ENCODE measurements at places on chromosomes 11 and 22.
A peak's percentile ranks its signal among the peaks of the same experiment; 100 is the strongest.

- peak; percentile 35 for DNase-seq
Observed at GRCh38 chr11:17163736-17164135, 44.0 kb downstream of the PIK3C2A start.

DNA sequence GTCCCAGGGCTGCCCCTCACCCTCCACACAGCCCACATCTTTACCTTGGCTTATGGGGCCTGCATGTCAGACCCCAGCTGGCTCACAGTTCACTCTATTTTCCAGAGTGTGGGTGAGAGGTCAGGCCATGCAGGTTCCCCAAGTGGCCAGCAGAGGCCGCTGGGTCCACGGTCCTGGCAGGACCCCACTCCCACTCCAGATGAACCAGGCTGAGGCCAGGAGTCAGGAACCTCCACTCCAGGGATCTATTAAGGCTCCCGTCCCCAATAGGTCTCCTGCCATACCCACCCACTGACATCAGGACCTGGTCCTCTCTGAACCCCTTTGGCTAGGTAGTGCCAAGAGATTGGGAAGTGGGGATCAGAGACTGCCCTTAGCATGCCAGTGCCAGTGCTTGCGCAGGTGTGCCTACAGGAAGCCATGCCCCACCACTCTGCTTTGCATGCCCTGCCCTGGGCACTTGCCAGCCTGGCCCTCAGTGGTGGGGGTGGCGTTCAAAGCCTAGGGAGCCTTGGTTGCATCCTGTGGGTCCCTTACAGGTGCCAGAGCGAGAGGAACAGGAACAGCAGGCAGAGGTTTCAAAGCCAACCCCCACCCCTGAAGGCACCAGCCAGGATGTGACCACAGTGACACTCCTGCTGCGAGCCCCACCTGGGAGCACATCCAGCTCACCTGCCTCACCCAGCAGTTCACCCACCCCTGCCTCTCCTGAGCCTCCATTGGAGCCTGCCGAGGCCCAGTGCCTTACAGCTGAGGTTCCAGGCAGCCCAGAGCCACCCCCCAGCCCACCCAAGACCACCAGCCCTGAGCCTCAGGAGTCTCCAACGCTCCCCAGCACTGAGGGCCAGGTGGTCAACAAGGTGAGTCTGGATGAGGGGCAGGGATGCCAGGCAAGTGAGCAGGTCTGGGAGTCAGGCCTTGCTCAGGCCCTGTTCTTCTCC is 8.3 kb downstream of the SMTN start:
- peak; percentile 56 for DNase-seq

DNA sequence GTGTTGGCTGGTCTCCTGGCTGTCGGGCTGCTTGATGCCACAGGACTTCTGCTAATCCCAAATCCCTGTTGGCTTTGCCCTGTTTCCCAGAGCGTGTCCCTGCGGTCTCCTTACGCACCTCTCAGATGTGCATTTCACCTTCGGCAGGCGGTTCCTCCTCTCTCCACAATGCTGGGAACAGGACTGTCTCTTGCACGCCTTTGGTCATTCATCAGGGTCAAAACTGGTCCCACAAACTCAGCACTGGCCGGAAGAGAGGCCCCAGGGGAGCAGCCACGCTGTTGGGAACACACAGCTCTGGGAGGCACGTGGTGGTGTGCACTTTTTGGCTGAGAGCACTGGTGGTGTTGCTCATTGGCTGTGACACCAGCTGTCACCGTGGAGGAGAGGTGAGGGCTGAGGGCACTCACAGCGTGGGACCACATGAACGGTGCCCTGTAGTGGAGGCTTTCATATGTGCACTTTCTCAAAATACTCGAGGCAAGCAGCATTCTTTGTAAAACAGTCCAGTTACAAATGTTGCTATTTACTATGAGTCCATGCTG is 15.3 kb upstream of the TRMU start:
- no peak for DNase-seq

DNA sequence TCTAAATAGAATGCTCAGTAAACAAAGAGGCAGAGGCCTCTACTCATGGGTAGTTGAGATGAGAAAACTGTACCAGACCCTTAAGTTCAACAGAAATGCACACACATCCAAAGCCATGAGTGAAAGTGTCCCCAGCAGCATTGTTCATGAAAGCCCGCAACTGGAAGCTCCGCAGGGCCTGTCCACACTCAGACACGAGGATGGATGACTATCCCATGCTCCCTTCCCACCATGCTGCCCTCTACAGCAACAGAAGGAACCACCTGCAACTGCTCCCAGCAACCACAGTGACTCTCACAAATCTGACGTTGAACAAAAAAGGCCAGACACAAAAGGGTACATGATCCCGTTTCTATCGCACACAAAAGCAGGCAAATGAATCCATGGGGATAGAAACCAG is 76.9 kb upstream of the ANO1 start:
- no peak for DNase-seq

- DNase-seq = no peak
Observed at GRCh38 chr11:71447791-71448256, 369 bp downstream of the DHCR7 start.

DNA sequence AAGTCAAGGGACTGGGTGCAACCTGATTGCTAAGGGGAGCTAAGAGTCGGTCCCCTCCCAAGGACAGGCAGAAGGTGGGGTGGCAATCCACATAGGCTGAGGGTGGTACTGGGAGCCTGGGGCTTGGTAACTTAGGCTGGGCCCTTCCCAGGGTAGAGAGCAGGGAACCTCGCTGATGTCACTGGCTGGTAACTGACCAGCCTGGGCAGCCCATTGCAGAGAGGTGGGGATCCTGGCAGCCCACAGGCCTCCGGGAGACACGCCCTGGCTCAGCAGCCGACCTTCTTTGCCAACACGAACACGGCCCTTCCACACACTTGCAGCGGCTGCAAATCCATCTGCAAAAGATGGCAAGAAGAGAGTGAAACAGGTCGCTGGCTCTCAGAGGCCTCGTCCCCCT is 25.4 kb downstream of the A4GALT start:
- DNase-seq = no peak

- DNase-seq = no peak
Observed at GRCh38 chr11:128467610-128468041, 119.7 kb downstream of the ETS1 start.

GRCh38 chr11:3192511-3193372 is 25.9 kb downstream of the MRGPRG start:
- DNase-seq = no peak

Data from inflammatory macrophage treated with lipopolysaccharide for 1 hour (primary cell).